NCI-H2227 treated with DMSO at 0.1 percent for 48 hours (cell line): ENCODE measurements at places on chromosomes 12 and 14.

DNA sequence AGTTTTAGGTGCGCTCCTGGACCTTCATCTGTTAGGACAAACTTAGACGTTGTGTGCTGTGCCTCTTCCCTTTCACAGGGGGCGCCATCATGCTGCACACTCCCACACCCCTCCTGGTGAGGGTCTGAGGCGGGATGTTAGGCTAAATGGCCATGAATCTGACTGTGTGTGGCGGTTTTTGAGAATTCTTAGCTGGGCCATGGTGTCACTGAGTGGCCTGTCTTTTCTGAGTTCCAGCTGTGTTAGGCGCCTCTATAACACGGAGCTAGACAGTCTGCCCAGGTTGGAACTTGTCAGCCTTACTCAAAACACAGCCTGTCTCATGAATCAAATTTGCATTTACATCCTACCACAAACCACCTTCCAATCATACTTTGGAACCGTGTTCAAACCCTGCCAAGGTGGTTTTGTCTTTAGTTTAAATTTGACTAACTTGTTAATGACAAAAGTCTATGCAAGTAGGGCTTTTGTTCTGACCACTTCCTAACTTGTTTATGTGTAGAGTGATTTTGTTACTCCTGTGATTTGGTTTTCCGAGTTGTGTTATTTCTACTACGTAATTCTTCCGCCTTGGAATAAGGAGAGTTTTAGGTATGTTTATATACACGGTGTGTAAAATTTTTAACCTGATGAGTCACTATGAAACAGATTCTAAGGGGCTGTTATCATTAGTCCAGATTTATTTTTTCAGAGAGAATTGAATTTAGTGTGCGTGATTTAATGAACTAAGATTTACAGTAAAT is 19.6 kb downstream of the ACVR1B start:
- no peak for DNase-seq

DNA sequence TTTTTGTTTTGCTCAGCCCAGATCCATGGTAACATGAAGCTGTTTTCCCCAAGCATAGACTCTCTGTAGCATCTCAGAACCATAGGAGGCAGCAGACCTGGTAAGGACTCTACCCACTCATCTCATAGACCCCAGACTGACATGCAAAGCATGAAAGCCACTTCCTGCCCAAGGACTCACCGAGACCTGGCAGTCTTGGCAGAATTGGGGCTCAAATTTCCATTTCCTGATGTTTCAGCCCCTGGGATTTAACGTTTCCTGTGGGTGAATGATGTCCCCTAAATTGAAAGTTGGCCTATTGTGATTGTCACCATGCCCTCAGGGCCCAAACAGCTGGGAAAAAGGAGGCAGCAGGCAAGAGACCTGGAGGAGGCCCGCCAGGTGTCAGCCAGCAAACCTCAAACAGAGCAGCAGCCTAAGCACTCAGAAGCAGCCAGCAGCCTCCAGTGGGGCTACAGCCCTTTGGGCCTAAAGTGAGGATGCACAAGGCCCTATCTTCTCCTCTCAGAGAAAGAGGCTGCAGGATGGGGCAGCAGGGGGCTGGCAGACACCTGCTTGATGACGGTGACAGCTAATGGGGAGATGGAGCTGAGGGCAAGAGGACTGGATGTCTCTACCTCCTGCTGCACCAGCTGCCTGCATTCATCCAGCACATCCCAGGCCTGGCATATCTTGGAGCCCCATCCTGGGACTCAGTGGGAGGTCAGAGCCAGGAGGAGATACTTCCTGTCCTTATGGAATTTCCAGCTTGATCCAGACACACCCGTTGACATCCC is 8.5 kb downstream of the KRT85 start:
- no peak for DNase-seq

DNA sequence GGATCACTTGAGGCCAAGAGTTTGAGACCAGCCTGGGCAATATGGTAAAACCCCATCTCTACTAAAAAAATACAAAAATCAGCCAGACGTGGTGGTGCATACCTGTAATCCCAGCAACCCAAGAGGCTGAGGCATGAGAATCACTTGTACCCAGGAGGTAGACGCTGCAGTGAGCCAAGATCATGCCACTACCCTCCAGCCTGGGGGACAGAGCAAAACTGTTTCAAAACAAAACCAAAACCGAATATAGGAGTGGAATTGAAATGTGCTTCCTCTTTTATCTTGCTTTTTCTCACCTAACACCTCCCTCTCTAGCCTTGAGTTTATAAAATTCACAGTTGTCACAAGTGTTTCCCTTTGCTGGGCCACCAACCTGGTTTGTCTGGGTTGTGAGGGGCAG is 181.9 kb downstream of the PAH start:
- no peak for DNase-seq

- DNase-seq: no peak
These were observed 760 bp upstream of the MED13L start for GRCh38 chr12:116278279-116278626.

DNA sequence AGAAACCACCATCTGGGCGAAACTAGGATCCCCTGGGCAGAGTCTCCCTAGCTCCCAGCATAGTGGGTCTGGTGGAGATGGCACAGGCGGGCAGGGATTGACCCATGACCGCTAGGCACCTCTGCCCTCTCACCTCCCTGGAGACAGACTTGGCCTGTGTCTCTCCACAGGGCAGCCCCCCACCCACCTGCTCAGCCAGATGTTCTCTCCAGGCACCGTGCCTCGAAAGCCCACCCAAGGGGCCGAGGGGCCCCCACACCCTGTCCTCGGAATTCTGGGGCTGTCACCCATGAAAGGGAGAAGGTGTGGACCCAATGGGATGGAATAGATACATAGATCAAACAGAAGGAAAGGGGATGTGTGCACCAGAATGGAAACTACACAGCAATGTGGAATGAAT is 229.1 kb upstream of the RTL1 start:
- DNase-seq: no peak

DNA sequence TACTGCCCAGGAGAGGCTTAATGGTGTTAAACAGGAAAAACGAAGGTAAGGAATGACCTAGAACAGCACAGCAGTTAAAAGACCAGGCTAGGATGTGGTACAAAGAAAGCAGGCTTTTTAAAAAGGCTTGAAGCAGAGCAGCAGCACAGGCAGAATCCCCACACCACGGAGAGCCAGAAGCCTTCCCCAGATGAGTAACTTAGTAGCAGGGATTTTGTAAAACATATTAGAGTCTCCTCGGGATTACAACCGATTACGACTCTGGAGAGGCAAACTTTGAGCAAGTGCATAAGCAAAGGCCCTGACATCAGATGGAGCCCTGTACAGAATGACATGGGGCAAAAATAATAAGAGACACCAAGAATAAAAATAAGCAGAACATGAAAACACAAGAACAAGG is 37.1 kb upstream of the DHRS4 start:
- no peak for DNase-seq

GRCh38 chr12:62265511-62265910 is 5.3 kb downstream of the USP15 start:
- DNase-seq: no peak

DNA sequence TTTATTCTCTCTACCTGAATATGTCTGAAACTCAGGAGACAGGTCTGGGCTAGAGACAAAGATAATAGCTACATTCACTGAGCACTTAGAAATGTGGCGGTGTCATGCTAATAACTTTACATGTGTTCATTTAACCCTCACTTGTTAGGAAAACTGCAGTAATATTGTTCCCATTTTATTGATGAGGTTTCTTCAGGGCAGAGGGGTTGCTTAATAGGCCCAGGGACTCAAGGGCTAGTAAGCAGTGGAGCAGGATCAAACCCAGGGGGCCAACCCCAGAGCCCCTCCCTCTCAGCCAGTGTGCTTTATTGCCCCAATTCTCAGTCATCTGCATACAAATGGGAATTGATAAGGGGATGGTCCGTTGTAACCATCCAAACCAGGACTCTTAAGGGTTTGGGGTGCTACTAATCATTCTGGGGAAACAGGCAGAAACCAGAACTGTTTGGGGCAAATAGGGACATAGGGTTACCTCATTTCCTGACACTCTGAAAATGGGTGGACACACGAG is 142.8 kb upstream of the AMIGO2 start:
- no peak for DNase-seq

GRCh38 chr14:64421166-64421565 is 33.0 kb downstream of the MTHFD1 start:
- DNase-seq: no peak

DNA sequence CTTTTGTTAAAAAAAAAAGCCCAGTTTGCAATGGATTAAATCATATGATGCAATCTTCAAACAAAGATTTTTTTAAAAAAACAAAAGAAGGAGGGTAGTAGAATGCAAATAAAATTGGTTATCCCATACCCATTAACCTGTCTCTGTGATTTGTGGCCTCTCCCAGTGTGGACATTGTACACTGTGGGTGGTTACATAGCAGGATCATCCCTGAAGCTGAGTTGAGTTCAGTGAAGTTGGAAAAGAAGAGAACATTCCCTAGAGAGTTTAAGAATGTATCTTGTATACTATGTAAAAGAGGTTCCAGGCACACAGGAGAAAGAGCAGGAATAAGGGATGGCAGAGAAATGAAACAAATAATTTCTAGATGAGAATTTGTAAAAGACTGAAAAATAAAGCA is 142.4 kb upstream of the SLC16A7 start:
- no peak for DNase-seq

GRCh38 chr14:101843665-101844064 is 82.2 kb downstream of the PPP2R5C start:
- DNase-seq: no peak

DNA sequence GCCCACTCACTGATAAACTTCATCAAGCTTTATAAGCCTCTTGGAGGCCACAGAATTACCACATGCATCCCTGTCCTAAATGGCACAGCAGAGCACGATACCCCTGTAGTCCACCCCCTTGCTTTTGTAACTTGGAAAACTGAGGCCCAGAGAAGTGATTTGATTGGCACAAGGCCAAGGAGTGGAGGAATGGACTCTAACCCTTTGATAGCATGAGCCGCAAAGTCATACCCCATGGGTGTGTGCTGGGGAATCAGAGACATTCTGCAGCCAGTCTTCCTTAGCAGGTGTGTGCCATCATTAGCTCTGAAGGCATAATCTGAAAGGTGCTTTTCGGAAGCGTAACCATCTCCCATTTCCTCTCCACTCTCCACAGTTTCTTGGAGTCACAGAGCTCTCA is 28.5 kb upstream of the PWP1 start:
- no peak for DNase-seq

DNA sequence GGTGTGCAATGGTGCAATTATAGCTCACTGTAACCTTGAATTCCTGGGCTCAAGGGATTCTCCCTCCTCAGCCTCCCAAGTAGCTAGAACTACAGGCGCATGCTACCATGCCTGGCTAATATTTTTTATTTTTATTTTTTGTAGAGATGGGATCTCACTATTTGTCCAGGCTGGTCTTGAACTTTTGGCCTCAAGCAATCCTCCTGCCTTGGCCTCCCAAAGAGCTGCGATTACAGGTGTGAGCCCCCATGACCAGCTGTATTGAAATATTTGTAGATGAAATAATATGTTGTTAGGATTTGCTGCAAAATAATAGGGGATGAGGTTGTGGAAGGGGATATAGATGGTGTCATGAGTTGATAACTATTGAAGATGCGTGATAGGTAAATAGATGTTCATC is 4.9 kb downstream of the KLHL28 start:
- no peak for DNase-seq

DNA sequence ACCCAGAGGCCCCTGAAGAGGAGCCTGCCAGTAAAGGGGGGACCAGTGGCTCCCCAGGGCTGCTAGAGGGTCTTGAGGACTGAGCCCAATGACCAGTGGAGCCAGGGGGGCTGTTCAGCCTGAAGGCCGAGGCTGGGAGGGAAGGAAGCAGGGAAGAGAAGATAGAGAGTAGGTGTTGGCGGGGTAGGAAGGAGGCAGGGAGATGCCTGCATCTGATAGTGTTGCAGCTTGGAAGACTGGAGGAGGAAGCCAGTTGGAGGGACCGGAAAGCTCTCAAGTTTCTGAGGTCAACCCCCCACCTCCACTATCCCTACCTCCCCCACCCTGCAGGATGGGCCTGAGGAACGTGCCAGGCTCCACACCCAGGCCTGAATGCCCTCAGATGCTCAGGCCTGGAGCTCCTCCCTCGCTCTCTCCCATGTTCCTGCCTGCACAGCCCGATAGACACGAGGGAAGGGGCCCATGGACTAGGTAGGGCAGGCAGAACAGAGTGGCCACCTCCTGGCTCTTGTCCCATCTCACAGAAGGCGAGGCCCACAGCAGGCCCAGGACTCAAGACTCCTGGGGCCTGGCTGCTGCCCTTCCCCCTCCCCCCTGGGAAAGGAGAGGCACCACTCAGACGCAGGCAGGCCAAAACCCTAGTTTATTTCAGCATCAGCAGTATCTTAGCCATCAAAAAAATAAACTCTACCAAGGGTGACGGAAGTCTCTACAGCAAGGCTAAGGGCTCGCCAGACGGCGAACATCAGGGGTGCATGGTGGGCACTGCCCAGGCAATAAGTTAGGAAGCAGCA is 3.4 kb downstream of the CKB start:
- no peak for DNase-seq

DNA sequence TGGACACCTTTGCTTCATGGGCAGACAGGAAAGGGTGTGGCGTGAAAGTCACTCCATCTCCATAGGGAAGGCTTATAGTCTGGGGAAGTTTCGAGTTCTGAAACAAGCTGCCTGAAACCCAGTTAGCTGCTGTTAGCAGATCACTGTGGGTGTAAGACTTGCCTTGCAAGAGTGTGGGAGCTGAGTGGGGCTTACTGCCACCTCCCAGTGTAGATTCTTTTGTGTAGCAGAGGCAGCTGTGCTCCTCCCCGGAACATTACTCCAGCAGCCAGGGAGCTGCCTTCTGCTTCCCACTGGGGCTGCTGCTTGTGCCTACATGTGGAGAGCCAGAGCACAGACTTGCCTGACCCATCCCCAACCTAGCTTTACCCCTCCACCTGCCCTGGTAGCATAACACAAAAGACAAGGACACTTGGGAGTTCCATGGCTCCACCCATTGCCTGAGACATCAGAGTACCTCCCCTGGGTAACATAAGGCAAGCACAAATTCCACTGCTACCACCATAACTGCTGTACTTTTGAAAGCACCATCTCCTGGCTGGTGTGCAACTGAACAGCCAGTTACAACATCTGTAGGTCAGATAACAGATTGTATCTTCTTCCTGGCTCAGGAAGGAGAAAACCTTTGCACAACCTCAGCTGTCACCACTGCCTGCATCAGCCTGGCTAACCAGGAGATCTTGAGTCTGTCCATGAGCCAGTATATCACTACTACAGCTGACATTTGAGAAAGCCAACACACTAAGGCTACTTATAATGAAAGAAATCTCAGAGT is 69.5 kb downstream of the ADAMTS20 start:
- DNase-seq: no peak
